ENCODE measurements at places on chromosomes 2 and 18.

GRCh38 chr2:20169796-20170703 is 54.9 kb downstream of the SDC1 start:
- no peak for DNase-seq

DNA sequence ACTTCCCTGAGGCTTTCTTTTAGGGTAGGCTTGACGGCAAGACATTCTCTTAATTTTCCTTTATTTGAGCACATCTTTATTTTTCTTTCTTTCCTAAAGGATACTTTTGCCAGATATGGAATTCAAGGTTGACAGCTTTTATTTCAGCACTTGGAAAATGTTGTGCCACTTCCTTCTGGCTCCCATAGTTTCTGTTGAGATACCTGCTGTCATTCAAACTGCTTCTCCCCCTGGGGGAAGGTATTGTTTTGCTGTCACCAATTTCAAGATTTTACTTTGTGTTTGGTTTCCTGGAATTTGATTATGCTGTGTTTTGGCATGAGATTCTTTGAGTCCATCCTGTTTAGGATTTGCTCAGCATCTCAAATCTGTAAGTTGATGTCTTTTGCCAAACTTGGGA is 39.1 kb upstream of the TWIST2 start:
- no peak for DNase-seq

DNA sequence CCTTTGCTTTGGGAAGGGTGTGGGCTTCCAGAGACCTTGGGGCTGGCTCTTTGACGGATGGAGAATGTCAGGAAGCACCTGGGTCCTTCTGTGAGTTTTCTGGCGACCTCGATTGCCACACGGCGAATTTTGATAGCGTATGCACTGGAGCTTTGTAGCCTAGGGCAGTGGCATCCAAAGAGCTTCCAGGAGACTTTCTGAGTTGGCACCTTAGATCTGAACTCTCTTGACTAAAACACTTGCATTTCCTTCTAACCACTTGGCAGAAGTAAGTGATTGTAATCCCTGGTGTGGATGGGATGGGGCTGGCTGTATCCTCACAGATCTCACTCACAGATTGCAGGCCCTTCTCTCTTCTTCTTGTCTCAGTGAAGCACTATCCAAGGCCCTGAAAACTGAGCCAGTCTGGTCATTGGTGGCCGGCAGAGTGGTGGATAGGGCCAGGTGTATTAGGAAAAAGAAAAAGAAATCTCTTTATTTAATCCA is 7.8 kb downstream of the RNF144A start:
- no peak for DNase-seq

- DNase-seq, result no peak
Measured at GRCh38 chr2:17413036-17413435, 105.2 kb downstream of the RAD51AP2 start.

GRCh38 chr2:85472261-85472660 is 53.7 kb downstream of the SH2D6 start:
- DNase-seq, result no peak

GRCh38 chr2:56239437-56239836 is 55.6 kb downstream of the CCDC85A start:
- DNase-seq, result no peak

- DNase-seq, result no peak
Measured at GRCh38 chr2:147863835-147864234, 19.0 kb downstream of the ACVR2A start.

GRCh38 chr2:12612168-12612567 is 104.6 kb upstream of the TRIB2 start:
- no peak for DNase-seq

DNA sequence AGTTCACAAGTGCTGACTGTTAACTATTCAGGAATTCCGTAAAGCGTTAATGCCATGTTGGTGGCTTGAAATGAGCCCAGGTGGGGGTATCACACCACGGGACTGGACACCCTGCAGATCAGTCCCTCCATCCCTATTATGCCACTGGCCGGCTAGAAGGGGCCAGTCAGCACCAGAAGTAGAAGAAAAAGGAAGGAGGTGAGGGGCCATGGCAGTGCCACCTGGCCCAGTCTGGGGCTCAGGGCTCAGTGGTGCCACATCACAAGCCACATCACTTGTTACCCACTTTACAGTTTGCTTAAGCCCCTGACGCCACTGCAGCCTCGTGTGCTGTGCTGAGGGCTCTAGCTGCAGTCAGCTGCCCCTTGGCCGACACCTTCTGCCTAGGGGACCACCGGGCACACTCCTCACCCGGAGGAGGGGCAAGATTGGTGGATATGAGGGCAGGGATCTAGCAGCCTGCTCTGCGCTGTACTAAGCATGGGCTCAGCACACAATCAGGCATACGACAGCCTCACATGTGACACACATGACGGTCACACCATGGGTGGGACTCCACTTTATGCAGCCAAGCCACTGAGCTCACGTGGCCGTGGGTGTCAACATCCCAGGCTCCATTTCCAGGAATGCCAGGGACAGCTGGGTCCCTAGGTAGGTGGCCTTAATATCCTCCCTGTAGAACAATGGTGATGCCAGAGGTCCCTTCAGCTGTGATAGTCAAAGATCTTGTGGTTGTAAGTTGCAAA is 3.6 kb downstream of the LIMS2 start:
- no peak for DNase-seq

- DNase-seq, result no peak
Measured at GRCh38 chr2:34901739-34902138, 1302.6 kb upstream of the FAM98A start.

DNA sequence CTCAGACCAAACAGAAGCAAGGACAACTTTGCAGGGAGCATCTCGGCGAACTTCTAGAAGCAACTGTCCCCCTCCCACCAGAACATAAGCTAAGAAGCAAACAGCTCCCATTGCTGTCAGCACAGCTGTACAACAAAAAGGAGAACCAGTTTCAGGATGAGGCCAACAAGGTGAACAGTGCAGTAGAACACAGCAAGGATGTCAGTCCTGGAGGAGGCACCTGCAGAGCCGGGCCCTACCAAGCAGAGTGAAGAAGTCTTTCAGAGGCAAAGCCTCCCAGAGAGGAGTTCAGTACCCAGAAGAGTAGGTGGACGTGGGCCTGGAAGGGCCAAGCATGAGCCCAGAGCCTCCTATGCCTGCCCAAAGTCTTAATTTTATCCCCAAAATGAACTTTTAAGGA is 1.0 kb downstream of the PASK start:
- DNase-seq, result no peak

DNA sequence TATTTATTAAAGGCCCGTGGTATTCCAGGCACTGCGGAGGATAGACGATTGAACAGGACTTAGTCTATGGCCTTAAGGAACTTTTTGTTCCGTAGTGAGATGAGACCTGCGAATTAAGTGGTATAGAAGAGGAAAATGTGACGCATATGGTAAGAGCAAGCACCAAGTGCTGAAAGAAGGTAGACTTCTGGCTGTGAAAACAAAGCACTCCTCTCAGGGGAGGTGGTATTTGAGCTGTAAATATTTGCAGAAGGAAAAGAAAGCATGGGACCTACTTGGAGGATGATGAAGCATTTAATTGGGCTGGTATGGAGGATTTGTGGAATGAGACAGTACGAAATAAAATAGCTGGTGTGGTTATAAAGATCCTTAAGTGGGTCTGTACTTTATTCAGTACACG is 62.5 kb downstream of the GPR39 start:
- DNase-seq, result no peak

GRCh38 chr2:144942516-144943256 is 422.8 kb upstream of the ZEB2 start:
- no peak for DNase-seq

DNA sequence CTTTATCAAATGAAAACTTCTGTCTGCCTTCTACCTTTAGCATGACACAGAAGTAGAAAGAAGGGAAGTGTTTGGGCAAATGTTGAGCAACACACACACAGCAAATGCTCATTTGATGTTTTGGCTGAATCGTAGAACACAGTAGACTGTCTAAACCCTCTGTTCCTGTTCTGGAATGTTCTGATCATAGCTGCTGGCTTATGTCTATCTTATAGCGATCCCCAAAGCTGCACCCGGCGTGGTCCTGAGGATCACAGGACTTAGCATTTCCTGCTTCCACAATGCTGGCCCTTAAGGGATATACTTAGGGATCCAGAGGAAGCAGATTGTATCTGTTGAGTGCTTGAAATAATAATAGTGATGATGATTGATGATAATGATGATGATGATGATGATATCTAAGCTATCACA is 15.2 kb downstream of the GNLY start:
- no peak for DNase-seq

GRCh38 chr2:1856475-1856874 is 112.2 kb upstream of the PXDN start:
- no peak for DNase-seq

- no peak for DNase-seq
Measured at GRCh38 chr2:23620841-23621341, 235.9 kb downstream of the KLHL29 start.

DNA sequence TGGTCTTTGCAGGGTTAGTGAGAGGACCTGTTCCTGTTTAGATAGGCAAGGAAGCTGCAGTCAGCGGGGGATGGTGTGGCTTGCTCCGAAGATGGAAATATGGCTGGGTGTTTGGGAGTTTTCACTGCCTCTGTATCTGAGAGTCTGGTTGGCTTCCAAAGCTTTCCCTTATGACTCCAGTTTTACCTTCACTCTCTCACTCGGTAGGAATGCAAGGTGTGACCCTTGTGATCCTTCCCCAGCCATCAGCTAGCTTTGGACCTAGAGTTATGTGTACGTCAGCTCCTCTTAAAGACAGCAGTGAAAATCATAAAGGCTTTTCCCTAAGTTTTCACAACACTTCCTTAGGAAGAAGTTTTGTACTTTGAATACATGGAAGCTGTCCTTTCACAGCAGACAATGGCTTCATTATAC is 35.5 kb upstream of the TMEM87B start:
- no peak for DNase-seq

All from GM18507 (cell line).